ENCODE measurements at places on chromosomes 3 and 15.

DNA sequence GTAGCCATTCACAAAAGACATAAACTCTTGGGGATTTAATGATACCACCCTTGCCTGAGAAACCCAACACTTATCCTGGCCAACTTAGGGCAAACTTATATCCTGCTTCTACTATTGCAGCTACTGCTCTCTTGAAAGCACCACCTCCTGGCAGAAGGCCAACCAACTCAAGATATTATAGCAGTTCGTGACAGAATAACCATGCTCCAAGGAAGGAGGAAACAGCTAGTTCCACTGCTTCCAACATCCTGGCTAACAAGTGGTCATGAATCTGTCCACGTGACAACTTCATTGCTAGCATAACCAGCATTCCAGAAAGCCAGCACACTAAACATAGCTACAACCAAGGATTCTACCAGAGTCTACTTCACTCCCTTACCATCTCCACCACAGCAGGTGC, 1037.5 kb downstream of the TBL1XR1 start:
- no peak for DNase-seq

DNA sequence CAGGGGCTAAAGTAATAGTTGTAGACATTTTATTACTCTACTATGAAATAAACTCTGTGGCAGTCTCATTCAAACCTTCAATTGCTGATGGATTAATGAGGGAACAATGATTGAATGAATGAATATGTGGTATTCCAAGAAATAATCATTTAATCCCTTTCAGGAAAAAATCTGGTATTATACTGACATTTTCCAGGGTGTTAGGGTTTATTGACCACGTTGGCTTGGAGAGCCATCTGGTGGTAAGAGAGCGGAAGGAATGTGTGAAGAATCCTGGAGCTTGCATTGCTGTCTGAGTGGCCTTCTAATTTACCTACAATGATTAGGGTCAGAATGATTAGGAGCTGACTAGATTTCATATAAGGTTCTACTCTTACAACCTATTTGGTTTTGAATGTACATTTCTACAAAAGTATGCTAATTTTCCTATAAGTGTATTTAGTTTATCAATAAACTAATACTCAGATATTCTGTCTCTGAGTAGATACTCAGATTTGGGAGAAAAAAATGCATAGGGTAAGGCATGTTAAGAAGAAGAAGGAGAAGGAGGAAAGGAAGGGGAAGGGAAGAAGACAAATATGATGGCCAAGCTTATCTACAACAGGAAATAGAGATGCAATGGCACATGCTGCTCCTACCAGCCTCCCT, 249.9 kb downstream of the ROBO1 start:
- DNase-seq = peak; percentile 8

GRCh38 chr15:93829115-93829870, 402.1 kb upstream of the MCTP2 start:
- DNase-seq = no peak

DNA sequence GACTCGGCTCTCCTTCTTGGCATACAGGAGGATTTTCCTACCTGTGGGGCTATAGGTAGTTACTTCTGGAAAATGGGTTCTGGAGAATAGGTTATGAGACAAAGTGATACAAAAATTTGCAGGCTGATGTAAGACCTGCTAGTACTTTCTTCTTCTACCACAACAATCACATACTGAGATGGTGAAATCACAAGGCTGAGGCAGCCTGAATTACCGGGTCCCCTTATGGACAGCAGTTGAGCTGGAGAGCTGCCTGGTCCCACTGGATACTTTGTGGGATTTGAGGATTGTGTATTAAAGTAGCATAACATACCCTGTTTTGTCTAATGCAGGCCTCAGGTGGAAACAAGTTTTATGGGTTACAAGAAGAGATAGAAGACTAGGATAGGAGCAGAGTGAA, 86.5 kb upstream of the FAM98B start:
- no peak for DNase-seq

DNA sequence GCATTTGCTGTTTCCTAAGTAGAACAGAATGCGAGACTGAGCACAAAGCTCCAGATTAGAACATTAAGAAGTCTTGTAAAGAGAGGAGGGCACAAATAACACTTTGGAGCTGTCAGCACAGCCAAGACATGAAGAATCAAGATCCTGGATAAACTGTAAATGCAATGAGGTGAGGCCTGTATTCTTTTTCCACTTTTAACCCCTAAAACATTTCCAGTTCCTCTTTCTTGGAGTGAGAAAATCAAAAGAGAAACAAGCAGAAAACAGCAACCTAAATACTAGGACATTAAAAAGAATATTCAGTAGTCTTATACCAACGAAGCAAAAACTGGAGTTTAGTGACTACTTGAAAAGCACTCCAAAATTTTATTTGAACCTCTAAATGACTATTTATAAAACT, 204.3 kb downstream of the ZBTB20 start:
- DNase-seq = no peak

GRCh38 chr15:90037961-90038631, 37.0 kb downstream of the ZNF710 start:
- no peak for DNase-seq

- DNase-seq = no peak
These were observed 348.4 kb upstream of the THBS1 start for GRCh38 chr15:39232512-39232911.

DNA sequence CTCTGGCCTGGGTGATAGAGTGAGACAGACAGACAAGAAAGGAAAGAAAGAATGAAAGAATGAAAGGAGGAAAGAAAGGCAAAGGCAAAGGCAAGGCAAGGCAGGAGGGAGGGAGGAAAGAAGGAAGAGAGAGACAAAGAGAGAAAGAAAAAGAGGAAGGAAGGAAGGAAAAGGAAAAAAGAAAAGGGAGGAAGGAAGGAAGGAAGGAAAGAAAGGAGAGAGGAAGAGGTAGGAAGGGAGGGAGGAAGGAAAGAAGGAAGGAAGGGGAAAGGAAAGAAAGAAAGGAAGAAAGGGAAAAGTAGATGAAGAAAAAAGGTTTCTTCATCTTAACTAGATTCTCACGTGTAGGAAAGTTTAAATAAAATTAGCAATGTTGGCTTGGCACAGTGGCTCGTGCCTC, 142.2 kb downstream of the GREM1 start:
- DNase-seq = no peak

All from SHP77 treated with DMSO at 0.1 percent for 48 hours (cell line).